ENCODE measurements at places on chromosomes 13 and 19.

- DNase-seq = no peak
Observed at GRCh38 chr13:29963089-29963488, 112.7 kb upstream of the UBL3 start.

DNA sequence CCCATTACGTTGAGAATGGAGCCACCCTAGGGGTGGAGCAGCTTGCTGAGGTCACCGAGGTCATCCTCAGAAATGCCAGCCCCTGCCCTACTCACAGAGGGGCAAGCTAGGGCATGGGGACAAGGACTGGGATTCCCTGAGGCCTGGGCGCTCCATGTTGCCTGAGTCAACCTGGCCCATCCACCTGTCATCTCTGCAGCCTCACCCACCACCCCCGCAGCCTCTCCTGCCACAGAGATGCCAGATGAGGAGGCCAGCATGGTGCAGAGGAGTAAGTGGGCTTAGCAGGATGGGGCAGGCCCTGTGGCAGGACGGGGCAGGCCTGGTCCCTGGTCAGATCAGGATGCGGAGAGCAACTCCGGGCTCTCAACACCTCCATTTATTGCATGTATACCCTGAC is 9.5 kb downstream of the NKPD1 start:
- no peak for DNase-seq

- no peak for DNase-seq
Observed at GRCh38 chr19:34343751-34344150, 21.2 kb upstream of the GPI start.

DNA sequence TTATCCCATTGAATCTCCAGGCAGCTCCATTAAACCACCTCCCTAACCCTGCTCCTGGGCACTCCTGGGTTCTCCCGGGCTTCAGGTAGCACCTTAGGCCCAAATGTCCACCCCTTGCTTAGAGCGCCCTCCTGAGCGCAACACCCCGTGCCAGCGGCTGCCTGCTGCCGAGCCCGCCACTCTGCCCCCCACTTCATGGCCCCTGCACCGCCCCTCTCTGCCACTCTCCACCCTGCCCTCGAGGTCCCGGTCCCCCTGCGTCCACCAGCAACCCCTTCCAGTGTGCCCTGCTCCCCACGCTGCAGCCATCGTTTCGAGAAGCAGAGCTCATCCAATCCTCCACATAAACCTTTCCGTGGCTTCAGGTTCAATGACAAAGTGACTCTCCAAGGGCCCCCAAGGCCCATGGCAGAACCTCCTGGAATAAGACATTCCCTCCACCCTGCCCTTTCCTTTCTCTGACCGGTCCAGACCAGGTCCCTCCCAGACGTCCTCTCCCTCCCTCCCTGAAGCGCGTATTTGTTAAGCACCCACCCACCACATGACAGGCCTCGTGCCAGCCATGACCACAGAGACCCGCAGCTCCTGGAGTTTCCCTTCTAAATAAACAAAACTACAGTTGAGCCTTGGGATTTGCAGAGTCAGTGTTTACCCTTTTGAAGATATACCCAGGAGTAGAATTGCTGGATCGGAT is 66.6 kb downstream of the ARHGEF18 start:
- peak; percentile 87 for DNase-seq

All from amniotic epithelial cell (primary cell).